ENCODE measurements at places on chromosomes 7 and 10.

GRCh38 chr7:26930201-26930600 is 65.8 kb upstream of the SKAP2 start:
- DNase-seq, result no peak

DNA sequence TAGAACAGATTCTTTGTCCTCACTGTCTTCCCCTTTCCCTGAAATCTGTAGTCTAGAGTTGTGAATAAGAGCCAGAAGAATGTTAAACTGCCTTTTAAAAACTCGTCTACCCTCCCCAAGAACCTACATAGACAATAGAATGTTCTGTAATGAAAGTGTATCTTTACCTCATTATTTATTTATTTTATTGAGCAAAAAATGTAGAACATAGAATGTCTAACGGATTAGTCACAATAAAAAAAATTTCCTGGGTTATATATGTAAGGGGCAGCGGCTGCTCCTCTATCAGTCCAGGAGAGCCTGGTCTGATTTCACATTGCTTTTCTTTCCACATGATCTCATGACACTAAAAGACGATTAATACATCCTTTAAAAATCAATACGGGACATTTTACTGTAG is 135.7 kb downstream of the SDK1 start:
- DNase-seq, result no peak

- no peak for DNase-seq
Measured at GRCh38 chr7:22325671-22326070, 31.3 kb downstream of the RAPGEF5 start.

- no peak for DNase-seq
Measured at GRCh38 chr7:74671602-74672001, 14.1 kb downstream of the GTF2I start.

DNA sequence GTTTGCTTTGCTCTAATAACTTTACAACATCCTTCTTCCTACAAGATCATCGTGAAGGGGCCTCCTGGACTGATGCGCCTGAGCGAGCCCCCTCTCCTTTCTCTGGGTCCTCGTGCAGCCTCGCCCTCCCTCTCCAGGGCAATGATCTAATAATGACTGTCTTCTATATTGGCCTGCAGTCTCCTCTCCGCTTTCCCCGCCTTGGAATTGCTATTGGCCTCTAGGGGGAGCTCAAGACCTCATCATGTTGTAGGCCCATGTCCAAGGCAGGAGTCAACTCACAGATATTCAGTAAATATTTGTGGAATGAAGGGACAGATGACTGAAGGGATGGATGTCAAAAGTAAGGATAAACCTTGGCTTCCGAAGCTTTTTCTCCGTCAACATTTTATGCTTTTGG is 1180.3 kb downstream of the TYW1 start:
- DNase-seq, result peak; percentile 74

DNA sequence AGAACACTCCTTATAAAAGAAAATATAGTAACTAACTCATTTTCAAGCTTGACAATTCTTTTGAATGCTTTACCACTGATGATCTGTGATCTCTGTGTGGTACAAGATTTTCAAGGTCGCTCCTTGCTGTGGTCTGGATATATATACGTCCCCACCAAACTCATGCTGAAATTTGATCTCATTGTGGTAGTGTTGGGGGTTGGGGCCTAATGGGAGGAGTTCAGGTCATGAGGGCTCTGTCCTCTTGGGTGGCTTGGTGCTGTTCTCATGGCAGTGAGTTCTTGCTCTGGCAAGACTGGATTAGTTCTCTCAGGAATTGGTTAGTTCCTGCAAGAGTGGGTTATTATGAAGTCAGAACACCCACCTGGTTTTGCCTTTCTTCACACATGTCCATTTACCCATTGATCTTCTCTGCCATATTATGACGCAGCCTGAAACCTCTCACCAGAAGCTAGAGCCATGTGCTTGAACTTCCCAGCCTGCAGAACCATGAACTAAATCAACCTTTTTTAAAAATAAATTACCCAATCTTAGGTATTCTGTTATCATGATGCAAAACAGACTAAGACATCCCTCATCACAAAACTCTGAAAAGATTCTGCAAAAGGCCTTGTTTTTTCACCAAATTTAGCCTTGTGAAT is 8.3 kb upstream of the EDRF1 start:
- peak; percentile 67 for DNase-seq

Measured in OCI-M1 (cell line).